ENCODE measurements at places on chromosomes 11 and 22. TPM values are rescaled to one million over a fixed set of nuclear protein-coding genes. Genes with fewer than 3 reads are reported as not detected.
A peak's percentile ranks its signal among the peaks of the same experiment; 100 is the strongest.

PATE4 gene
- not detected for total RNA-seq

BTBD18 gene
- total RNA-seq, result not detected

C2CD2L gene
- 11.0 TPM for total RNA-seq

RNF26 gene
- total RNA-seq, result 20.6 TPM

LDHAL6A gene
- total RNA-seq, result not detected

DNA sequence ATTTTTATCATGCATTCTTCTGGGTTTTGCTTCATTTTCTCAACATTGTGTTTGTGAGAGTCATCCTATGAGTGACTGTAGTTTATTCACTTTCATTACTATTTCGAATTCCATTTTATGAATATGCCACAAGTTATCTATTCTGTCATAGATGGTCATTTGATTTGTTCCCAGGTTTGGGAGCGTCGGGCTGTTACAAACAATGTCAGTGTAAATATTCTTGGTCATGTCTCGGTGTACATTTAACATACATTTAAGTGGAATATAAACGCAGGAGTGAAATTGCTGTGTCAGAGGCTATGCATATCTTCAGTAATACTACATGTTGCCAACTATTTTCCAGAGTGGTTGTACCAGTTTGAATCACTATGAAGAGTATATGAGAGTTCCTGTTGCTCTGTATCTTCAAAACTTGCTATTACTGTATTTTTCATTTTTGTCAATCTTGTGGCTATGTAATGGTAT, 2.4 kb downstream of the TRIM44 start:
- DNase-seq, result no peak

GRCh38 chr11:124900464-124900863, 2.8 kb upstream of the ROBO4 start:
- DNase-seq, result peak; percentile 81

GRCh38 chr11:134402910-134403309, 9.1 kb downstream of the B3GAT1 start:
- DNase-seq, result no peak

DNA sequence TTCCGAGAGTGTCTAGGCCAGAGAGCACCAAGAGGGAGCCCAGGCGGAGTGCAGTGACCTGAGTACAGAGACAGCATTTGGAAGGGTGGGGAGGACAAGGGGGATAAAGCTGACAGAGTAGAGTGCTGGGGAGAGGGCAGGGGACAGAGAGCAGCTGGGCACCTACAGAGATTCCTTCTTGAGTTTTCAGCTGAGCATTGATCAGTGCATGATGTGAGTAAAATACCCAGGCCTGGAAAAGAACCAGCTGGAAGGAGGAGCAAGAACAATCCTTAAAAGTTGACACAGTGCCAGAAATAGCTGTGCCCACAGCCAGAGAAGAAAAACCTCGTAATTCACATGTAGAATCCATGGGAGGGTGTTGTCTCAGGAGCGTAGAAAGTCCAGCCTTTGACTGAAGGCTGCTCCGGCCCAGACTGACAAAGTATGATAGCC, 33.9 kb upstream of the PANX2 start:
- peak; percentile 26 for DNase-seq

DNA sequence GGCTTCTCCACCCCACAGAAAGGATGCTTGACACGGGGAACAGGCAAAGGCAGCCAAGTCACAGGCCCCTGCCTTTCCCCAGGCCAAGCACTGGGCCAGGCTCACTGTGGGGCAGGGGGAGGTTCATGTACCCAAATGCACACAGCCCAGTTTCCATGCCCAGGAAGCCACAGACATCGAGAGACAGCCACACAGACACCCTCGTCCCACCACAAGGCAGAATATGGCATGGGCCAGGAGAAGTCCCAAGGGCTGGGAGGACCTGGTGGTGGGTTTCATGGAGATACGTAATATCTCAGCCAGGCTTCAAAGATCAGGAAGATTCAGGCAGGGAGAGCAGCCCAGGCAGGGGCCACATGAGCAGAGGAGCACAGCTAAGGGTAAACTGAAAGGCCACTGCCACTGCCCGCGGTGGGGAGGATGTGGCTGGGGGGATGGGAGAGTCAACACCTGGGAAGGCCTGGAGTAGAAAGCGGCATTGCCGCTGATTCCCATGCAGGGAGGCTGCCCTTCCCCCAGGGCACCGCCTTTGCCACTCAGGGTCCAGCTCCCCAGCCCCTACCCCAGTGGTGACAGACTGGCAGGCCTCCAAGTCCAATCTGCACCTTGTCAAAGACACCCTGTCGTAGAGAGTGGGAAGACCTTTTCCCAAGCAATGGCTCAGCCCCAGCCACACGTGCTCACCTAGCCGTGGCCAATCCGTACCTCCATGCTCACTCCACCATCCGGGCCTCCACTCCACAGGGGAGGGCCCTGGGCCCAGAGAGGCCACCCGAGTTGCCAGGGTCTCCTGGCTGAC, 2.4 kb upstream of the MFNG start:
- no peak for DNase-seq

DNA sequence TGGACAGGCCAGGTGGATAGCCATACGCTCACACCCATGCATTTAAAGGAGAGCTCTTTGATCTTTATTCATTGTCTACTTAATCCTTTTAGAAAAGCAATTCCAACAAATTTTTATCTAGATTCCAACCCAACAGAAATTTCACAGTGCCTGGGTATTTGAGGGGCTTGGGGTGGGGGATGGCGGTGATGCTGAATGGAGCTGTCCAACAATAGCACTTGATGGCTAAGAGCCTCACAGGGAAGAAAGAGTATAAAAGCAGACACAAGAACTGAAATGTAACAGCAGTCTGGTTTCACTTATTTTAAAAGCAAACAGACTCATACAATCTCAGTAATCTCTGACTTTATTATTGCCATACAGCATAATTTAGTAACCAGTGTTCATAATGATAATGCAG, 101.8 kb upstream of the SORL1-AS1 start:
- no peak for DNase-seq

DNA sequence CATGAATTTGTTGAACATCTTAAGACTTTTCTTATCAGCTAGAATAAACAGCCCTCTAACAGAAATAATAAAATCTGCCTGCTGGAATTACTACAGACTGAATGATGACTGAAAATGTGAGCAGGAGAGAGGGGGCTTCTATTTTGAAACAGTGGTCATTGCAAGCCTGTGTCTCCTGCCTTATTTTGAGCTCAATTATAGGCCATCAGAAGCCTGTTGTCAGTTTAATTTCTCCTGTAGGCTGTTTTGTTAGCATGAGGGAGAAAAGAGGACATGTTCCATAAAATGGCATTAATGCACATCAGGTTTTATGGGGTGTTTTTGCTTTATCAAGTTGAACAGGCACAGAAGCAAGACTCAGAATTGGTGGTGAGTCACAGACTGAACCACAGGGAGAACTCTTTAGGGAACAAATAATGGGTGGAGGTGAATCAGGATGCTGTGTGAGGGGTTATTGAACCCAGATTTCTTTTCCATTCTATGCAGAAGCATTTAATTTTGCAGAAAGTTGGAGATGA, 129.1 kb downstream of the PARVA start:
- DNase-seq, result no peak

- DNase-seq, result no peak
Observed at GRCh38 chr22:43995798-43996169, 28.3 kb upstream of the PARVB start.

- peak; percentile 87 for DNase-seq
Observed at GRCh38 chr11:60767388-60767811, 10.7 kb downstream of the MS4A15 start.

DNA sequence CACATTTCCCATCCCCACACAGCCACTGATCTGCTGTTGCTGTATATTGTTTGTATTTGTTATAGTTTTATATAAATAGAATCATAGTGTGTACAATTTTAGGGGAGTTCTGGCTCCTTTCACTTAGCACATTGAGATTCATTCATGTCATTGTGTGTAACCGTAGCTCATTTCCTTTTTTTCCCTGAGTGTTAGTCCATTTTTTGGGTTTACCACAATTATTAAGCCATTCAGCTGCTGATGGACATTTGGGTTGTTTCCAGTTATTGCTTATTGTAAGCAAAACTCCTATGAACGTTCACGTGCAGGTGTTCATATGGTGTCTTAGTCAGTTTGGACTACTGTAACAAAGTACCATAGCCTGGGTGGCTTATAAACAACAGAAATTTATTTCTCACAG, 33.6 kb upstream of the ADORA2A start:
- DNase-seq, result no peak

DNA sequence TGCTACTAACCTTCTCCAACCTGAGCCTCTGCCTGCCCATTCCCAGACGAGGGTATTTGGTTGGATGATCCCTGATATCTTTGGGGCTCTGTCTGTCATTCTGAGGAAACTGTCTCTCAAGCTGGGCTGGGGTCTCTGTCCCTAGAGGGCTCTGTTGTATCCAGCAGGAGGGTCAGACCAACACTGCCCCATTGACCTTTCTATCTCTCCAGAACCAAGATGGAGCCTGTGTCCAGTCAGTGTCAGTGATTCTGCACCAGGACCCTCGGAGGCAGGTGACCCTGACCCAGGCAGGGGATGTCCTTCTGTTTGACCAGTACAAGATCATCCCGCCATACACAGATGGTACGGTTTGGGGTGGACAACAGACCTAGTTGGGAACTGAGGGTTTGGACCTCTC, 21.9 kb downstream of the OTOG start:
- no peak for DNase-seq

GRCh38 chr22:50483977-50484853, 2.4 kb upstream of the MIOX start:
- no peak for DNase-seq

DNA sequence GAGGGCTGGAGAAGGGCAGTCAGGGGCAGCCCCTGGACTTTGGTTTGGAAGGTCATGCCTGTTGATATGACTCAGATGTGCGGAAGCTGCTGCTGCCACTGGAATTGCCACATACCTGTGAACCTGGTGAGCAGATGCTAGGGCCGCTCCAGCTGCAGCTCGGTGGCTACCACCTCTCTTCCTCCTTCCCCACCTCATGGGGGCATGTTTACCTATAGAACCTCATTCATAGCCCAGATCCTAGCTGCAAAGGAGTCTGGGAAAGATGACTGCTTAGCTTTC, 17.5 kb upstream of the TSPAN18 start:
- no peak for DNase-seq

DNA sequence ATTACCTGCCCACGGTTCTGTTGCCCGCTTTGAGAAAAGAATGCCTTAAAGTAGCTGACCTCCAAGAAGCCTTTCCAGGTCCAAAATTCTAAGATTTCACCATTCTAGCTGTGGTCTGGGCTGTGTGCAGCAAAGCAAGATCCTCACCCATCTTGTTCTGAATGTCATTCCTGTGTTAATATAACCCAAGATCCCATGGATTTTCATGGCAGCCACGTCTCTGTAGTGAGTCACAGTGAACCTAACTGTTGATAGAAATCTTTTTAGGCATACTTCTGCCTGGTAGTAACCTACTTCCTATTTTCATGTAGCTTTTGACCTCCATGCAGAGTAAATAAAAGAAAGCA, 210.0 kb downstream of the NAV2 start:
- DNase-seq, result no peak

GRCh38 chr11:69860244-69860643, 41.0 kb upstream of the FGF3 start:
- DNase-seq, result peak; percentile 12

DNA sequence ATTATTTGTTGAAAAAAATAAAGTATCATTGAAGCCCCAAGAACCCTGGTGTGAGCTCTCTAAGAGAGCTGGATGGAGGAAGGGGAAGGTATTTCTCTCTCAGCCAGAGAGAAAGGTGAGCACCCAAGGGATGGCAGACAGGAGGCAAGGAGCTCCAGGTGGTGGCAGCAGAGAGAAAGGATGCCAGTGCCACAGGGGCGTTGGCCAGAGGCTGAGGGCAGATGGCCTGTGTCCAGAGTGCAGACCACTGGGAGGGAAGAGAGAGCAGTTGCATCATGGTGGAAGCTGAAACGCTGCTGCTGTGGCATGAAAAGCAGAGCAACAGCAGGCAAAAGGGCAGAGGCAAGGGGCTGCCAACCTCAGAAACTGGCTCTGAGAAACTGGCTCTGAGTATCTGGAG, 8.5 kb downstream of the SPON1 start:
- no peak for DNase-seq

- DNase-seq, result no peak
Observed at GRCh38 chr22:41471568-41471967, 2.7 kb downstream of the ACO2 start.

- DNase-seq, result no peak
Observed at GRCh38 chr11:104705490-104706190, 192.6 kb downstream of the CASP12 start.

DNA sequence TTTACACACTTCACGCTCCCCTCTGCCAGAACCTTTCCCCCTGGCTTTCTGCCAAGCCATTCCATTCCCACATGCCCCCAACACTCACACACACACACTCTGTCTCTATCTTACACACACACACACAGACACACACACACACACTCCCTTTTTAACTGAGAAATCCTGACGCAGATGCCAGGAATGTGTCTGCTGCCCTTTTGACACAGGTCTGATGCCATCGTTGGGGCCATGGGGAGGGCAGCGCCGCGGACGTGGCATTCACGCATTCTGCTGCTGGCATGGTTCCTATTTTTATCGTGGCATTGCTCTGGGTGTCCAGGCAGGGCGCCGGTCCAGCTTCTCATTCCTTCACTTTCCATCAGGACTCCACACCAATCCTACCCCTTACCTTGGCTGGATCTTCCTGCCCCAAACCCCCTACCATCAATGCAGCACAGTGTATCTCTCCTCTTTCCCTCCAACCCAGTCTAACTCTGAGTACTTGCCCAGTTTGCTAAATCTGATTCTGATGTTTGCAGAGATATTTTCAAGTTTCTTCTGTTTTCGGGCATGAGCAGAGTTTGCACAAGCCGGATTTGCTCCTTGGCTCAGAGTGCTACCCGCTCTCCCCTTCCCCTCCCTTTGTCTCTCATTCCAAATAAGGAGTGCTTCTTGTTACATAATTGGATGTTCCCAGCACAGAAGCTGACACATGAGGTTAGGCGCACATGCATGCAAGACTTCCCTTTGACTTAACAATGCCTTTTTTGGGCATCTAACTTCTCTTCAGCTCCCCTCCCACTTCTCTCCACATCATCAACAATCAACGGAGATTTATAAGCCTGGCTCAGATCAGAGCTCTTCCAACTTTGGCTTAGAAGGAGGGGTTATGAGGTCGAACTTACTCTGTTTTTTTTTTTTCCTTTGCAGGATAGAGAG, 18.8 kb downstream of the SNX19 start:
- DNase-seq, result no peak

DNA sequence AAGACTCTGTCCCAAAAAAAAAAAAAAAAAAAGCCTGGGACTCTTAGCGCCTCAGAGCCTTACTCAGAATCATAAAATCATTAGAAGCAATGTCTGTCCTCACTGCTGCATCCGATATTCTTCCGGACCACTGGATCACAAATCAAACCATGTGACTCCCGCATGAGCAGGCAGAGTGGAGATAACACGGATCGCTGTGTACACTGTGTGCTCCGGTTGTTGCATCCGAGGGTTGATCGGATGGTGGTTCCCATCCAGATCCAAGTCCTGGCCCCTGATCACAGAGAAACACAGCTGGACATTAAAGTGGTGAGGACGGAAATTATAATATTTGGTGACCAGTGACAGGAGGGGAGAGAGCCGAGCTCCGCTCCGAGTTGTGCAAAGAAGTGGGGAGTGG, 9.7 kb upstream of the TXNRD2 start:
- no peak for DNase-seq

- no peak for DNase-seq
Observed at GRCh38 chr22:37059876-37060449, 8.4 kb downstream of the KCTD17 start.

GRCh38 chr11:98561252-98561651, 459.5 kb upstream of the CNTN5 start:
- no peak for DNase-seq

- no peak for DNase-seq
Observed at GRCh38 chr22:46774253-46774979, 12.0 kb downstream of the TBC1D22A start.

Data from mesenteric fat pad (tissue), 1 donor.